ENCODE measurements at places on chromosomes 4 and X.

DNA sequence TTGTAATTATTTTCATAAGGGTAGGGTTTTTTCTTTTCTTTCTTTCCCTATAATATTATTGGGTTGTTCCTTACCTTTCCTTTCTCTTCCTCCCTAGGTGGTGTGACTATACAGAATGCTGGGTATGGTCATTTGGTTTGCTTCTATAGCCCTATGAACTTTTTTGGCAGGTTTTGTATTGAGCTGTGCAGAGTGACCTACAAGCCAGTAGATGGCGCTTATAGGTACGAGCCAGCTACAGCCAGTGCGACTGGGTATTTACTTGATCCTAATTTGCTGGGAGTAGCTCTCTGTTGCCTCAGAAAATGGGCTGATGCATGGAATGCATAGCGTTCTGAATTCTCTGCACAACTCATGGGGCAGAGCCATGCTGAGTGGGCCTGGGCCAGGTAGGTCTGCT lies 423.3 kb downstream of the MAGEE1 start:
- DNase-seq, result no peak

GRCh38 chr4:168630445-168631187 lies 133.8 kb downstream of the PALLD start:
- DNase-seq, result no peak

GRCh38 chrX:154000051-154000450 lies 19.7 kb downstream of the IRAK1 start:
- DNase-seq, result no peak

DNA sequence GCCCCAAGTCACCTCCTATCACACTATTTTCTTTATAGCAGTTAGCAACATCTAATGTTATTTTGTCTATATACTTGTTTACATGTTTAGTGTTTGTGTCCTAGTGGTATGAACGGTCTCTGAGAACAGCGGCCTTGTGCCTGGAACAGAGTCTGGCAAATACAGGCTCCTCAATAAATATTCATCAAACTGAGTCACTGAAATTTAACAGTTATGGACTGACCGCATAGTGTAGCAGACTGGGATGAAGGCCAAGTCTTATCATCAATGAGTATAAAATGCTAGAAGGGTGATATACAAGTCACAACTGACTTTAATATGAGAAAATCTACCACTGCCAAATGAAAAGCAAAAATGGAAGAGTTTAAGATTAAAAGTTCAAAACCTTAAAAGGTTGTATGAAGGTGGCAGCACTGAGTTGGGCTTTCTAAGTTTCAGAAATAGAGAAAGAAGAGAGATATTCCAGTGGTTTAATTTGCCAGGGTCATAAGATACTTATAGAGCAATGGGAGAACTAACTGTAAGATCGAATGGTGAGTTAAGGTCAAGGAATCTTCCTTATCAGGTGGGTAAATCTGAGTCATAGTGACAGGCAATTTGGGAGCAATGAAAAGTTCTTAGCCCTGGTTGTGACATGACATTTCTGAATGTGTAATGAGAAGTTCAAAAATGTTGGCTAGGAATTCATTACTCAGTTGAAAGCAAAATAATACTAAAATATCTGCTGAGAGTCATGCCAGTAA lies 34.9 kb downstream of the ELOVL6 start:
- DNase-seq, result no peak

DNA sequence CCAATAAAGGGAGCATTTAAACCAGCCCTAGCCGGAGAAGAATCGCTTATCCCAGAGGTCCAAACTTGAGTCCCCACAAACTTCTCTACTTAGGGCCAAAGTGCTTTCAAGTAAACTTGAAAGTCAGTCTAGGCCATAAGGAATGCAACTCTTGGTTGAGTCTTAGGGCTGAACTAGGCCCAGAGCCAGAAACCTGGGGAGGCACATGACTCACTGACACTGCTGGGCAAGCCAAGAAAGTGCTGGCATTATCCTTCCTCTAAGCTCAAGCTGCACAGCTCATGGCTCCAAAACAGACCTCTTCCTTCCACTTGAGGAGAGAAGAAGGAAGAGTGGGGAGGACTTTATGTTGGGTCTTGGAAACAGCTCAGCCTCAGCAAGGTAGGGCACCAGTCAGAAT lies 1257.3 kb upstream of the DIAPH2 start:
- no peak for DNase-seq

GRCh38 chrX:47366041-47366722 lies 4.2 kb upstream of the ZNF157 start:
- peak; percentile 73 for DNase-seq

DNA sequence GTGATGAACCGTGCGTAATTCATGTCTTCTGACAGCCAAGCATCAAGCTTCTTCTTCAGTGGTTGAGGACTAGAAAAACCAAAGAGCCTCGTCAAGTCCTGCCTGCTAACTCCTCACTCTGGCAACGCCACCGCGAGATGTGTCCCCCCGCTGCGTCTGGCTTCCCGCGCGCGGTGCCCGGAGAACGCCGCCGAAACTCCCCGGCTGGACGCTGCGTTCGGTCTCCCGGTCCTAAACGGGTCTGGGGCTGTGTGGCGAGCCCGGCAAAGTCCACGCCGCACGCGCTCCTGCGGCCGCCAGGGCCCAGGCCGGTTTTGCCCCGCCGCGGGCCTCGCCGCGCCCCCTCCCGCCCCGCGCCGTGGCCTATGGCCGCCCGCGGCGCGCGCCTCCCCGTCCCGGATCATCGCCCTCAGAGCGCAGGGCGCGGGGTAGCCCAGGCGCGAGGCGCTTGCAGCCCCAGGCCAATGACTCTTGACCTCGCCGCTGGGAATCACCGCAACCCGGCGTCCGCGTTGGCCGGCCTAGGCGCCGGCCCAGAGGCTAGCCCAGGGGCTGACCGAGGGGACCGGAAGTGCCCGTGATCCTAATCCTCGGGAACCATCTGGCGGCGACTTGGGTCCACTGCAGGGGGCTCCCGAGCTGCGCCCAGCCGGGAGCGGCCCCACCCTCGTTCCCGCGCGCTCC lies at the start of gene AADAT:
Gene AADAT (minus strand): TSS at position 289 of the 684 bp plus-strand sequence. CDS start 266 bp downstream, at position 23.
- peak; percentile 15 for DNase-seq

DNA sequence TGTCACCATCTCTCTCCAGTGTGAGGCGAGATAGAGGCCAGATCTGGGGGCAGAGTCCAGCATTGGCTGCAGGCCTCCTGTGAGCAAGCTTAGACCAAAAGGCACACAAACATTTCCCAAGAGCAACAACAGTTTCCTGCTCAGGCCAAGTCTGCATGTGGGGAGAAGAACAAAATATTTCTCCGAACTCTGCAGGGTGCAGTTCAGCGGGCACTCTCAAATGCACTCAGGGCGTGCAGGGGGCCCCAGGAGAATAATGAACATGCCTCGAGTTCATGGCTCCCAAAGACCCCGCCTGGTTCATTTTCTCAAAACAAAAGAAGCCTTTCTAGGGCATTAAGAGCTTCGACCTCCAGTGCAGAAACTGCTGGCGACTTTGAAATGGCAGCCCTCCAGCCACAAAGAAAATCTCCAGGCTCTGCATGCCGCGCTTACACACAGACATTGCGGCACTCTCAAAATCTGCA lies 57.8 kb upstream of the HELT start:
- no peak for DNase-seq

GRCh38 chr4:94363136-94363655 lies 20.6 kb upstream of the HPGDS start:
- no peak for DNase-seq

DNA sequence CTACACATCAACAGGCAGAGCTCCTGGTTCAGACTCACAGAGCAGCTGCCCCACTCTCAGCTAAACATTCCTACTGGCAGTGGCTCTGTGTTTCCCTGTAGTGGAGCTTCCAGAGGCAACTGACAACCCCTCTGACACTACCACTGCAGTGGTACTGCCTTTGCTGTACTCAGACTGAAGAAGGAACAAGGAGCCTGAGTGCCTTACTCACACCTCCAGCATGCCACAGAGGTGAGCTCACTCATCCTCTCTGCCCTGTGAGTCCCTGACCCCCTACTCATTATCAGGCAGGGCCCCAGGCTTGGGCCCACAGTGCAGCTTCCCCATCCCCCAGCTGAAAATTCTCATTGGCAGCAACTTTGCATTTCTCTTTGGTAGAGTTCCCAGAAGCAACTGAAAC lies 240.5 kb upstream of the POF1B start:
- no peak for DNase-seq

GRCh38 chrX:154735695-154736393 lies 15.0 kb downstream of the GAB3 start:
- no peak for DNase-seq

- no peak for DNase-seq
Measured at GRCh38 chr4:61741327-61742096, 541.4 kb downstream of the ADGRL3 start.
